ENCODE measurements at places on chromosomes 1 and 21. TPM values are rescaled to one million over a fixed set of nuclear protein-coding genes. Genes with fewer than 3 reads are reported as not detected.

BTG2 gene
- 6.1 TPM for total RNA-seq

SELE gene
- not detected for total RNA-seq

TMEM51 gene
- total RNA-seq, result 25.8 TPM

CD1E gene
- not detected for total RNA-seq

TSNAX gene
- total RNA-seq, result 40.0 TPM

DNAI4 gene
- 7.2 TPM for total RNA-seq

HORMAD1 gene
- not detected for total RNA-seq

RNF11 gene
- total RNA-seq, result 86.0 TPM

TSHB gene
- not detected for total RNA-seq

PADI4 gene
- not detected for total RNA-seq

TGFB2 gene
- total RNA-seq, result 58.9 TPM

ALX3 gene
- total RNA-seq, result not detected

CD244 gene
- not detected for total RNA-seq

MYBPHL gene
- not detected for total RNA-seq

MFN2 gene
- 104 TPM for total RNA-seq

SLC44A3 gene
- total RNA-seq, result 1.3 TPM

ANKRD45 gene
- total RNA-seq, result not detected

FCGR3B gene
- total RNA-seq, result not detected

BRINP3 gene
- 1.0 TPM for total RNA-seq

SLC2A5 gene
- total RNA-seq, result 0.26 TPM

MLLT11 gene
- total RNA-seq, result 5.0 TPM

C1QTNF12 gene
- 41.4 TPM for total RNA-seq

CDC14A gene
- 6.6 TPM for total RNA-seq

TRIM17 gene
- total RNA-seq, result 1.2 TPM

OR2L2 gene
- total RNA-seq, result not detected

PTPRU gene
- 0.72 TPM for total RNA-seq

GCSAML gene
- not detected for total RNA-seq

NBPF19 gene
- total RNA-seq, result 13.8 TPM

KRTAP22-1 gene
- total RNA-seq, result not detected

CNIH4 gene
- 53.8 TPM for total RNA-seq

GPR3 gene
- 0.95 TPM for total RNA-seq

GNG4 gene
- 1.1 TPM for total RNA-seq

HES3 gene
- total RNA-seq, result not detected

IVL gene
- not detected for total RNA-seq

CDC42SE1 gene
- 81.2 TPM for total RNA-seq

SPRR5 gene
- not detected for total RNA-seq

IGSF21 gene
- not detected for total RNA-seq

CRYAA gene
- 2.1 TPM for total RNA-seq

KRTAP13-2 gene
- not detected for total RNA-seq

PBX1 gene
- total RNA-seq, result 2.0 TPM

HSD3B2 gene
- 1.2 TPM for total RNA-seq

DAP3 gene
- 136 TPM for total RNA-seq

LCE1F gene
- not detected for total RNA-seq

NMNAT2 gene
- total RNA-seq, result 0.39 TPM

SNRPE gene
- 217 TPM for total RNA-seq

RSPH1 gene
- 0.46 TPM for total RNA-seq

SPRR2D gene
- total RNA-seq, result not detected

CCDC185 gene
- total RNA-seq, result not detected

TMEM39B gene
- 35.0 TPM for total RNA-seq

RGS13 gene
- total RNA-seq, result not detected

CD2 gene
- total RNA-seq, result 0.10 TPM

SPRR4 gene
- not detected for total RNA-seq

CCDC17 gene
- 2.2 TPM for total RNA-seq

PLXNA2 gene
- 0.98 TPM for total RNA-seq

LIPI gene
- not detected for total RNA-seq

LYPD8 gene
- total RNA-seq, result not detected

Data from Panc1 (cell line).